Activated naive CD8-positive, alpha-beta T cell treated with anti-CD3 and anti-CD28 coated beads, Interleukin-2, amount 50 U/mL, for 16 hours (primary cell): ENCODE measurements at places on chromosomes 11 and 22.

- no peak for DNase-seq
Observed at GRCh38 chr22:36147196-36147791, 13.3 kb downstream of the APOL3 start.

DNA sequence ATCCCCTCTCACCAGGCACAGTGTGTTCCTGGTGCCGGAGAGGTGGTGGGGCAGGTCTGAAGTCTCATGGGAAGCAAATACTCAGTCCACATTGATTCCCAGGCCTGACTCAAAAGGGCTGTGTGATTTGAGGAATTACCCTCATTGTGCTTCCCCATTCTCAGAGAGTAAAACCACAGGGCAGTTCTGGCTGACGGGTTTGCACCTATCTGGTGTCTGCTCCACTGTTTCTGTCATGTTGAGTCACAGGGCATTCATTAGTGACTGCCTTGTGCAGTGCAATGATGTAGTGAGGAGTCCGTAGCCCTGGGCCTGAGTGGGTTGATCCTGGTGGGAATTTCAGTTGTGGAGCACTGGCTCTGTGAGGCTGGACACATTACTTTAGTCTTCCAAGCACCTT lies 85.2 kb upstream of the ARHGAP20 start:
- DNase-seq, result no peak

DNA sequence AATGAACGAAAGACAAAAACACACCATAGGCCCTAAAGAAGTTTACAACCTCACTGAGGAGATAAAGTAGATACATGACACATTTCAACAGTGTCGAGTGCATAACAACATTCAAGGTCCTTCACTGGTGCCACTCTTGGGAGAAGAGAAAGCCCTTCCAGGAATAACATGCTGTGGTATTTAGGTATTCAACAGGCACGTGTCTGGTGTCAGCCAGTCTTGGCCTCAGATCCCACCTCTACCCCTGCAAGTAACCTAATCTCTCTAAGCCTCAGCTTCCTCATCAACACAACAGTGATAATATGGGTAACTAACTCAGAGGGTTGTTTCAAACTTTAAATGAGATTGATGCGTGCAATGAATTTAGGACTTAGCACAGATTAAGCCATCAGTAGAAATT lies 235.0 kb upstream of the ZC3H12C start:
- DNase-seq, result no peak

- peak; percentile 83 for DNase-seq
Observed at GRCh38 chr11:6389905-6390717, at the start of gene SMPD1. SMPD1 (plus strand) TSS chr11:6390474; CDS start chr11:6390599, 125 bp downstream.

- DNase-seq, result no peak
Observed at GRCh38 chr22:39097098-39098020, at the start of gene APOBEC3H. APOBEC3H (plus strand) TSS chr22:39097244; CDS start chr22:39100279, 3,035 bp downstream.

- DNase-seq, result no peak
Observed at GRCh38 chr22:40030758-40031095, 36.0 kb downstream of the FAM83F start.

DNA sequence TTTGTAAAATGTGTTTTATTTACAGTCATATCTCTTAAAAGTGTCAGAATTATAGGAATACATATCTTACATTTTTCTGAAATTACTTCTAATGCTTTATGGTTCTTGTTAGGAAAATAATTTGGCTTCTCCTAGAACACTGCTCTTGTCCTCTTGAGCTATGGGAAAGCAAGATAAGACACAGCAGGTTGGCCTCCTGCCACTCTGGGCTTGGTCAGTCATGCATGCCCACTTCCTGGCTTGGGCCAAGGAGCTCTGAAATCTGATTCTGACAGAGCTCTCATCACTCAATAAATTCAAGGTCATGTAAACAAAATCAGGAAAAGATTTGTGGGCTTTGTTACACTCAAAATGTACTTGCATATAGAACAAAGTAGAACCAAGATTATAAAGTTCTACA lies 1036.0 kb downstream of the OPCML start:
- no peak for DNase-seq

DNA sequence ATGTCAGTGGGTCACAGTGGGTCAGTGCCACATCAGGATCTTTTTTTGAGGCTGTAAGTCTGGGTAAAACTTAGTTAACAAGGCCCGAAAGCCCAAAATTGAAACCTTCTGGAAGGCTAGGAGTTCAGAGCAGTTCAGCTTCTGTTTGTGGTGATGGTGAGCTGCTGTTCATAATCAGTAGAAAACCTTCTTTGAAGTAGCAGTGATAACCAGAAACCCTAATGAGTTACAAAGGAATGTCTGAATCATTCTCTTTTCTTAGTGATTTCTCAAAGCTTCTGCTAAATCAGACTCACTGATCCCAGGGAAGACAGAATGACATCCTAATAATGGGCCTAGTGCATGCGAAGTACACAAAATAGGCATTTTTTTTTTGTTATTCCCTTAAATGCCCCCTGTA lies 124.7 kb downstream of the PARVA start:
- no peak for DNase-seq

DNA sequence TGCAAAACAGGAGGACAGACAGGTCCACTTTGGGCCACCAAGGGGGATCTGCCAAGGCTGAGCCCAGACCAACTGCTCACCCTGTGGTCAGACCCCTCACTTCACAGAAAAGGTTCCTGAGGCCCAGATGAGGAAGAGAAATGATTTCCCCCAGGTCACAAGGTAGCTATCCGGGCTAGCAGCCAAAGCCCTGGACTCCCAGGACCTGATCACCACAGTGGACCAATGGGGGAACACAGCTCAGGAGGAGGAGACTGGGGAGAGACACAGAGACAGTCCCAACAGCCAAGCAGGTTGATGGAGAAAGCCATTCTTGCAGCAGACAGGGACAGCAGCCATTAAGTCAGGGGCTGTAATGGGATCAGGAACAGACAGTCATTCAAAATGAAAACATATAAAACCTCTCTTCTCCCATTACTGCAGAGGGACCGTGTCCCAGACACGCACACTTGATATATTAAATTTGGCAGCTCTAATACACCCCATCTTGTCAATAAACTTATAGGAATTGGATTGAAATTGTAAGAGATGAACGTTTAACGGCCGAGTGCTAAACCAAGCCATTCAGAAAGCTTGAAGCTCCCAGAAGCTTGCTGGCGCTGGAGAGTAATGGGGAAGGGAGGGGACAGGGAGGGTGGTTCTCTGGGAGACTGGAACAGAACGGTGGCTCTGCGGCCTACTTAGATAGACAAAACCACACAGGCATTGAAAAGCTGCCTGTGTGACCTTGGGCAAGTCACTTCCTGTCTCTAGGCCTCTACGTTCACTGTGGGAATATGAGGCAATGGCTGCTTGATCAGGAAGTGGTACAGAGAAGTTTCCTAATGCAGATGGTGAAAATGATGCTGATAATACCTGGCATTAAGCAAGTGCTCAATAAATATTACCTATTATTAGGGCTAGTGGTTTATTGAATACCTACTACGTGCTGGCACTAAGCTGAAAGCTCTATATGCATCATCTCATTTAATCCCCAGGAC lies 16.0 kb downstream of the ZMAT5 start:
- no peak for DNase-seq

DNA sequence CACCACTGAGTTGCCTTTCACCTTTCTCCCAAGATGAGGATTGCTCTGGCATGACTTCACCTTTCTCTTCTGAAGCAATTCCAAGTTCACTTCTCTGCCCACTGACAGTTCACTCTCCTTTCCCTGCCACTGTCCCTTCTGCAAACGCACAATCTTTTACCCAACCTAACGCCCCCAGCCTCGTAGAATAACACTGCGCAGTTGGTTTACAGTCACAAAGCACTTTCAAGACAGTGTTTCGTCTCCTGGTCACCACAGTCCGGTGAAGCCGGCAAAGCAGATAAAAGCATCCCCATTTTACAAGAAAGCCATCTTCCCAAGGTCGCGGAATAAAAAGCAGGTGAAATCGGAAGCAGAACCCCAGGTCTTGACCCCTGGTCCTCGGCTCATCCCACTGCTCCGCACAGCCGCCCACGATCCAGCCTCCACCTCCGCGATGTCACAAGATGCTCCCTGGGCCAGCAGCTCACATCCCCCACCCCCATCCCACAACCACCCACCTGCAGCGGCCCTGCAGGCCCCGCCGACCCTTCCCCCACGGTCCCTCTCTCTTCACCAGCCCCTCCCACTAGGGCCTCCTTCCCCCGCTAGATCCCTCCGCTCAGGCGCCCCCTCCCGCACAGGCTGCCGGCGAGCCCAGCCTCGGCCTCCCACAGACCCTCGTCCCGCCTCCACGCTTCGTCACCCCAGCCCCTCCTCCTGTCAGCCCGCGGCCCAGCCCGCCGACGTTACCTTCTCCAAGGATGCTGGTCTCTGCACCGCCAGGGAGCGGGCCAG lies 585 bp downstream of the PI4KA start:
- DNase-seq, result peak; percentile 64

GRCh38 chr22:39299829-39300178 lies 19.6 kb downstream of the RPL3 start:
- no peak for DNase-seq

GRCh38 chr11:121131656-121132055 lies 30.6 kb downstream of the TECTA start:
- DNase-seq, result no peak

GRCh38 chr11:62208785-62209144 lies 292 bp downstream of the SCGB2A1 start:
- DNase-seq, result no peak

DNA sequence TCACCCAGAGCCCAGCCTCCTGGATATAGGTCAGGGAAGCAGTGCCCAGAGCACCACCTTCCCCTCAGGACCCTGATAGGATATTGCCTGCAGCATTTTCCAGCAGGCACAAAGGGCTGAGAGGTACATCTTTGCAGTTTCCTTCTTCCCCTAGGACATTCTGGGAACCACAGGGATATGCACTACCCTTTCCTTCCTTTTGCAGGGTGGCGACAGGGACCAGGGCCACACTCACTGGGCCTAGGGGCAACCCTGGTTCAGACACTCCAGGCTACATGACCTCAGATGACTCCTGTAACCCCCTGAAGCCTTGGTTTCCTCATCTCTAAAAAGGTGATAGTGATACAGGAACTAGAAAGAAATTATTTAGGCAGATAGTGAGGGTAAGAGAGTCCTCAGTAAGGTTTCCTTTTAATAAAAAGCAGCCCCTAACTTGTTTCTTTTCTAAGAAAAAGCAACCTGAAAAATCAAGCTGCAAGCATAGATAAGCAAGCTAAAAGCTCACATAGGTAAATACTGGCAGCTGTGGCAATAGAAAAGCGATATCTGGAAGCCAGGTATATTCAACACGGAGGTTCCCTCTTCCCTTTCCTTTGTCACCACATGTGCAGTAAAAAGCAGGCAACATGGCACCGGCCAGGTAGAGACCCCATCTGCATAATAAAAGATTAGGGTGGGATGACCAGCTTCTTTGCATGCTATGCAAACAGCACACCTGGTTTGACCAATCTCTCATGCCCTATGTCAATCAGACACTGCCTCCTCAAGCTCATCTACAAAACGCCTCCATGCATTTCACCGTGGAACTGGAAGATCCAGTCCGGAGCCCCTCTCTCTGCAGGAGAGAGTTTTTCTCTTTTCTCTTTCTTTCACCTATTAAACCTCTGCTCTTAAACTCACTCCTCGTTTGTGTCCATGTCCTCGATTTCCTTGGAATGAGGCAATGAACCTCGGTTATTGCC lies 13.2 kb upstream of the MRGPRX2 start:
- DNase-seq, result no peak

DNA sequence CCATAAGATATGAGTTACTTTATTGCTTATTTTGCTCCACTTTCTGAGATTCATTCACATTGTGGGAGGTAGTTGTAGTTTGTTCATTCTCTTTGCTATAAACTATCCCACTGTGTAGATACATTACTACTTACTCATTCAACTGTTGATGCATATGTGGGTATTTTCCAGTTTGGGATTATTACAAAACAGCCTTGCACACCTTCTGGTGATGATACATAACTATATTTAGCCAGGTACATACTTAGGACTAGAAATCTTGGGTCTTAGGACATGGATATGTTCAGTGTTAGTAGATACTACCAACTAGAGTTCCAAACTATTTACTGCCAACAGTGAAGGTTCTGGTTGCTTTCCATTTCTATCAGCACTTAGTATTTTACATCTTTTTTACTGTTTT lies 37.8 kb downstream of the BTG4 start:
- DNase-seq, result no peak

- DNase-seq, result no peak
Observed at GRCh38 chr11:77375107-77375506, 73.6 kb upstream of the GDPD4 start.

DNA sequence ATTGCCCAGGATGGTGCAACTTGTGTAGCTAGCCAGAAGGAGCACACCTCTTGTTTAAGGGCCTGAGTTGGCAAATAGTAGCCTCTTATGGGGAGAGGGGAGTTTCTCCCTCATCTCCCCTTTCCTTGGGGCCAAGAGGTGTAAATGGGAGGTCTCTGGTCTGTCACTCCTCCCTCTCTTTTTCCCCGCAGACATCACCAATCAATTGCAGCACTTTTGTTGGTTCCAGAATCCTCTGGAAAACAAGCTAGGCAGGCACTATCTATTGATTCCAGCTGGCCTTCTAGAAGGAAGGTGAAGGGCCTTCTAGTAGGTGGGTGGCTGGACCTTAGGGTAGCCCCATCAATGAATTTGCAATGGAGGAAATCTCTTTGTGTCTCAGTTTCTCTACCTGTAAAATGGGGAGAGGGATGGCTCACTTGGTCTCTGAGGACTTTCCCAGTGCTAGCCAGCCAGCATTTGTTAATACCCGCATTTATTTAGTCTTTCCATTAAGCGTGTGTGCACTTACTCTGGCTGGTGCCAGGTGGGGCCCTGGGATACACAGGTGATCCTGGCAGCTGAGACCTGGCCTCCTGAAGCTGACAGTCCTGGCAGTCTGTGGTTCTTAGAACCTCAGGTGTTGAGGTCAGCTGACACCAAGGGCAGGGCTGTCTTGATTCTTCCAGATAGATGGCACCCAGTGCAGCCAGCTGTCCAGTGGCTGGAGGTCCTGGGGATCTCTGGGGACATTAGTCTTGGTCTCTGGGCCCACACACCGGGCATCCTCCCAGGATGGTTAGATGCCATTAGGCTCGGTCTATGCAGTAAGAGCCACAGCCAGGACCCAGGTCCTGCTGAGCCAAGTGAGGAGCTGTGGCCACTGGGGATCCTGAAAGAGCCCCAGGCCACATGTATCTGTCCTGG lies 51.7 kb downstream of the TSPAN18 start:
- DNase-seq, result no peak

GRCh38 chr22:24087071-24087795 lies 76.1 kb downstream of the CABIN1 start:
- no peak for DNase-seq

DNA sequence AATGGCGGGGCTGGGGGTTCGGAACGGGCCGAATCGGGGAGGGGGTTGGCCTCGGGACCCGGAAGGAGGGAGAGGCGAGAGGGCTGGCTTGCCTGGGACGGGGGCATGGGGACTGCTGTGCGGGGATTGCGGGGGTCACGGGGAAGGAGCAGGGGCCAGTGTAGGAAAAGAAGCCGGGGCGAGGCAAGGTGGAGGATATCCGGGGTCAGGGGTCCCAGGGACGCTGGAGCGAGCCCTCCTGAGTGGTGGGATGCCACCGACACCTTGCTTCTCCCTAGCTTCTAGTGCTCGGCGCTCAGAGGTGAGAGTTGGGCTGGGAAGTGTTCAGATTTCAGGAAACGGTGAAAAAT lies 426 bp upstream of the GDPD5 start:
- no peak for DNase-seq
